ENCODE measurements at places on chromosomes 11 and 22.

GRCh38 chr11:18692941-18693760 is 5.4 kb upstream of the TMEM86A start:
- no peak for DNase-seq

- no peak for DNase-seq
Measured at GRCh38 chr22:36201630-36202319, at the start of gene APOL4. TSS of gene APOL4 (minus strand) at chr22:36201809. CDS start at chr22:36201734, 75 bp downstream.

GRCh38 chr11:130612291-130612851 is 163.9 kb downstream of the ADAMTS15 start:
- no peak for DNase-seq

GRCh38 chr11:130638624-130639023 is 190.2 kb downstream of the ADAMTS15 start:
- DNase-seq = no peak

GRCh38 chr22:48084729-48085050 is 1322.2 kb downstream of the TBC1D22A start:
- DNase-seq = no peak

DNA sequence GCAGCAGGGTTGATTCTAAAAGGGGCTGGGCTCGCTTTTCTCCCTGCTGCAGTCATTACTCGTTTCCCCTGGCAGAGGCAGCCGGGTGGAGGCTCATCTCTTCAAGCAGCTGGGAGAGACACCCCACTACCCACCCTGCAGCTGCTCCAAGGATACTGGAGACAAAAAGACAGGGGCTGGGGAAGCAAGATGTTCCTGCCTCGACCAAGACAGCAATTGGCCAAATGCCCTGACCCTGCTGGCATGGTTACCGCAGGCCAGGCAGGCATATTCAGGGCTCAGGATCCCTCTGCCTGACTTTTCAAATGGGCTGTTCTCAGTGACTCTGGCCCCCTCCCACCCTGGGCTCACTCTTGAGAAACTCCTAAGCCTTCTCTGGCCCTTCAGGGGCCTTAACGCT is 6.8 kb upstream of the RGL4 start:
- no peak for DNase-seq

GRCh38 chr11:39968071-39968470 is 1491.4 kb downstream of the LRRC4C start:
- DNase-seq = no peak

- no peak for DNase-seq
Measured at GRCh38 chr11:64750361-64751054, 6.6 kb upstream of the RASGRP2 start.

DNA sequence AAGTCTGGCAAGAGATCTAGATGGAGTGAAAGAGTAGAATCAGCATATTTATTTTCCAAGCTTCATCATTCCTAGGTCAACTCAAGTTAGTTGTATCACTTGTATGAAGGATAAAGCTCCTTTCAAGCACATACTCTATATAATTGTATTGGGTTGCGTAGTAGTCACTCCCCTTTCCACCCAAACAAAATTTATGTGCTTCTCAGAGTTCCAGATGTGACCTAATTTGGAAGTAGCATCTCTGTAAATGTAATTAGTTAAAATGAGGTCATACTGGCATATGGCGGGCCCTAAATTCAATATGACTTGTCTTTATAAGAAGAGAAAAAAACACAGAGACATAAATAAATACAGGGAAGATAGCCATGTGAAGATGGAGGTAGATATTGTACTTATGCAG is 226.8 kb upstream of the CHORDC1 start:
- no peak for DNase-seq

DNA sequence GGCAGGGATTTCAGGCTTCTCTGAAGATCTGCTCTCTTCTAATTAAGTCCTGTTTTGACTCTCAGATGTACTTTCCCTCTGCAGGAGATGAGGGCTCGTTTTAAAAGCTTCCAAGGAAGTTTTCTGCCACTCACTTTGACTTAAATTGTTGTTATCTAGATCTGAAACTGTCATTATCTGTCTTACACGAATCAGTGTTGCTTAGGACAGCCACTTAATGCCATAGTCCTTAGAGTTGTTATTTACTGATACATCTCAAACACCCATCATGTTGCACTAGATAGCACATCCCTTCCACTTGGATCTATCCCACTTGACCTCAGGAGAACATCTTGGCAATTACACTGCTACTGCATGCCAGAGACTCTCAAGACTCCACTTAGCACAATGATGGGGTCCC is 86.9 kb upstream of the FAT3 start:
- DNase-seq = no peak

DNA sequence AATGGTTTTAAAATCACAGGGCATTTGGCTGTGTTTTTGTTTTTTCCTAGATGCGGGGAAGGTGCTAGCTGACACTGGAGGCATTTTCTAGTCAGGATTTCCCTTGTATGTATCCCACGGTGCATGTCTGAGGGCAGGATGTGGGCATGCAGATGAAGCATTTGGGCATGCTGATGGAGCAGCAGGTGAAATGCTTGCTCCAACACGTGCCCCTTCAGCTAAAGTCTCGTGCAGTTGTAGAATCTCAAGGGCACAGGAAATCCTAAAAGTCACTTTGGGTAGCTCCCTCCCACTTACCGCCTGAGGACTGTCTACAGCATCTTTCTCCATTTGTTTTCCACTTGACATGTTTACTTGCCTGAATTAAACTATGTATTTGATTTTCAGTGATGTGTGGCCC is 429.4 kb upstream of the B3GAT1 start:
- no peak for DNase-seq

GRCh38 chr11:120398132-120398531 is 61.9 kb downstream of the ARHGEF12 start:
- no peak for DNase-seq

GRCh38 chr11:63761931-63762653 is 6.5 kb downstream of the ZFTA start:
- DNase-seq = no peak

DNA sequence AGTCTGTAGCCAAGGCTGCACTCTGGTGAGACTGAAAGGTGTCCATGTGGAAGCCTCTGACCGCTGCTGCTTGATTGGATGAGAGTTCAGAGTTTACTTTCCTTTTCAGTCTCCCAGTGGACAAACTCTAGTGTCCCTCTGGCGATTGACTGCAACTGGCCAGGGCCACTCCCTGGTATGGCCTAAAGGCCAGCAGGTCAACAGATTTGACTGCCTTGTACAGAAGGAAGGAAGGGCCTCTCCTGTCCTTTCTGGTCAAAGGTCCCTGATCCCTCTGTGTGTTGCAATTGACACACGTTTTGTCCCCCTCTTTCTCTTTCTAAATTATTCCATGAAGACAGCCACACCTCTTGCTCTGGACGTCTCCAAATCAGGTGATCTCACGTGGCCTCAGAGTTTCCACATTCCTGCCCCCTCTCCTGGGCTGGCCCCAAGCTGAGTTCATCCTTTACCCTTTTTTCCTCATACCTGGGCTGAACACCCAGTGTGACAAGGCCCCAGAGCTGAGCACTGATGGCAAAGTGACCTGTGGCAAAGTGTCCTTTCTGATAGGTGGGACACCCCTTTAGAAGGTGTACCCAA is 18.7 kb upstream of the FBLN1 start:
- no peak for DNase-seq

GRCh38 chr11:10450462-10451425 is 4.3 kb upstream of the AMPD3 start:
- DNase-seq = no peak
